ENCODE measurements at places on chromosomes 3 and 15. TPM values are rescaled to one million over a fixed set of nuclear protein-coding genes. Genes with fewer than 3 reads are reported as not detected.

DNA sequence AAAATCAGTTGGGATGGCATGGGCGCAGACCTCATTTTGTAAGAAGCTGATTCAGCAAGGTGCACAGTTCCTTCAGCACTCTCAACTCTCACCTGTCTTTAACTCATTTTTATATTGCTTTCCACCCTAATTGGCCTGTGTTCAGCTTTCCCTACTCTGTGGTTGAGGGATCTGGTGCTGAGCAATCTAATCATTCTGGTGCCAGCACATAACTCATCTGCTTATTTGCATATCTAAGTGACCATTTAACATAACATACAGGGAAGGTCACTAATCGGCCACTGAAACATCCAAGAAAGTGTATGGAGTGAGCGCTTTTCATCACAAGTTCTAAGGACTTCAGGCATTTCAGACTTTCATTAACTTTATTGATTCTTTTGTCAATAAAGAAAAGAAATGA is 303.4 kb upstream of the ROPN1 start:
- no peak for DNase-seq

DNA sequence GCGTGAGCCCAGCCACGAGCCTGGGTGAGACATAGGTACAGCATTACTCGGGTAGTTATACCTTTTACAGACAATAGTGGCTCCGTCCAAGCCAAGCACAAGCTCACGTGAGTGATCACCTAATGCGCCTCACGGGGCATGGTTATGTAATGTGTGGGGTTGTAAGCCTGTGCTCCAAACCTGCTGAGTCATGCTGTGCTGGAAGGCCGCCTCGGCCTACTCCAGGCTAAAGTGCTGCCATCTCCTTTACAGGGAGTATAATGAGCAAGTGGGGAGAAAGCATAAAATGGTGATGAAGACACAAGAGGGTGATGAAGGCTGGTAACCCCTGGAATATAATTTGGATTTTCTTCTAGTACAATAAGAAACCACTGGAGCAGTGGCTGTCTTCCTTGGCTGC is 175.8 kb upstream of the STT3B start:
- no peak for DNase-seq

GRCh38 chr15:87349181-87349580 is 907.4 kb downstream of the NTRK3 start:
- DNase-seq, result no peak

DNA sequence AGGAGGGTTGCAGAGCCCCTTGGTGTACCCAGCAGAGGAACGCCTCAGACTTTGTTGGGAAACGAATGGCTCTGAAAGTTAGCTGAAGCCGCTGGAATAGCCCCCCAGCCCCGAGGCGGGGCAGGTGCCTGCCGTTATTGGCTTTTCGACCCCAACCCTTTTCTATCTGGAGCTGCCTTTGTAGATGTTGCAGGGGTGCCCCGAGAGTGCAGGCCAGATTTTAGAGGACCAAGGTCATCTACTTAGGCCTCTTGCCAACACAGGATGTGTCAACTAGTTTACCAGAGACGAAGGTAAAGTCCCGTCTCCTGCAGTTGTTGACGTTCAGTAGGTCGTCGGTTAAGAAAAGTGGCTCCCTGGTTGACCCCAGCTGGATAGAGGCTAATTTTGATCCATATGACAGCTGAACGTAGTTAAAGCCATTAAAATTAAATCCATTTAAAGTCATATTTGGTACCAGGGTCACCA is 579 bp upstream of the UBE3A start:
- peak; percentile 33 for DNase-seq

- no peak for DNase-seq
Observed at GRCh38 chr3:167918008-167918596, 177.6 kb downstream of the GOLIM4 start.

B2M gene
- polyA plus RNA-seq, result 1,151 TPM

EPHB1 gene
- 6.2 TPM for polyA plus RNA-seq

Data from right renal cortex interstitium (tissue), 3 donors.